ENCODE measurements at places on chromosomes 4 and X.

- no peak for DNase-seq
Measured at GRCh38 chr4:121143131-121143530, 21.0 kb downstream of the TNIP3 start.

DNA sequence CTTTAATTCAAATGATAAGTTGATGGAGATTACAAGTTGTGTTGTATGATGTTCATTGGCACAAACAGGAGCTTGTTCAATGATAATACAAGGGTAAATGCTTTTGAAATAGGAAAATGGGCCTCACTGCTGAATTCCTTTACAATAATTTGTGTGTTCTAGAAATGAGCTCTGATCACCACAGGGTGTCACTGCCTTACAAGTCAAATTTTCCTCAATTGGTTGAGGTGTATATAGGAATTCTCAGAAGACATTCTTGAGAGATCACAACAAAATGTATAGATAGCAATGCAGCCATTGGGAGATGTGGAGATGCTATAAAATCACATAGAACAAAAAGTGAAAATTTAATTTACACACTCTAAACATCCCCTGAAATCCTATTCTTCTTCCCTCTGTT, 49.6 kb downstream of the KLF8 start:
- DNase-seq = no peak

DNA sequence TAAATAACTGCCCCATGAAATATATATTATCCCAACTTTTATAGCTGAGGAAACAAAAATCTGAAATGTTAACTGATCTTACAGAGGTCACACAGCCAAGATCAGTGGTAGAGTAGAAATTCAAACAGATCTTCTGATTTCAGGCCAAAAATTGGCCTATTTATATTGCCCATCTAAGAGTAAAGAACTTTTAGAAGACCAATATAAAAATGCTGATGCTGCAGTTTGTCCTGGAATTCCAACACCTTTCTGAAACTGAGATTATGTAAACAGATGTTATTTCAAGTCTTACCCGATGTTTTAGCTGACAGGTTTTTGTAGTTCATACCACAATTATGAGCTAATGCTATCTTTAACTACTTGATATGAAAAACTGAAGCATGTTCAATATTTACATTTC, 51.1 kb downstream of the SPANXN3 start:
- no peak for DNase-seq

DNA sequence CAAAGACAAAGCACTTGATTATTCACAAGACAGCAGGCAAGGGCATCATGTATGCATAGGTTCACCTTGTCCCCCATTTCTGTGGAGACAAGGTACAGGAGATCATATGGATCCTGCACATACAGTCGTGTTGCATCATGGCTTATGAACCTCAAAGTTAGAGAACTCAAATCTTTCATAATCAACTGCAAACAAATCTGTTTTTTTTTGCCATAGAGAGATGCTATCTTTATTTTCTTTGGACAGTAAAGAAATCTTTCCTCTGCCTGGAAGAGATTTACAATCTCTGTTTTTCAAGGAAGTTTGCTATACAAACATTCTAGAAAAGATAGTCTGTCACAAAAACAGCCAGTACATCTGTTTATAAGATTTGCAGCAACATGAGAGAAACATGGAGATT, 578.8 kb downstream of the ANKRD50 start:
- no peak for DNase-seq

DNA sequence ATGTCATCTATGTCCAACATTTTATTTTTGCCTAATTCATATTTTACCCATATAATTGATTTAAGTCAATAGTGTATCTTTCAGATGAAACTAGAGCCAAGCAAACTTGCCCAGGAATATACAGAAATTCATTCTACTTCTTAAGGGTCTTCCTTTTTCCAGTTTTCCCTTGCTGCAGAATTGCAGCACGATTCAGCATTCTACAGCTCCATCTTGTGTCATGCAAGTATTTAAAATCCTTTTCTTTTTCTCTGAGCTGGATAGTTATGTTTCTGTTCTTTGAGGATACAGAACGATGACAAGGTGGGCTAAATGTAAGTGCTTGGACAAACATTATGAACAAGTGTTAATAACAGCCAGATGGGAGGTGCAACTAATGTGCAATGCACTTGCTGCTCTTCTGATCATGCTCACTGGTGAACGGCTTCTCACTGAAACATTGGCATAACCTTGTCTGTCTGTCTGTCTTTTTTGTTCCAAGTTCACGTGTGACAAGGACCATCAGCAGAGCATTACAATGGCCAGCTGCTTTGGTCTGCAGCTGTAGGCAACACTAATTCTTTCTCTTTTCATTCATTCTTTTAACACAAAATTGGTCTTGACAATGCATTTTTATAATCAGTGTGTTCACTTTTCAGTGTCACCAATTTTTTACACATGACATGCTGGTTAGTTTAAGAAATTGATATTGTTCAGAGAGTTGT, 1821.7 kb downstream of the ARAP2 start:
- DNase-seq = no peak

- no peak for DNase-seq
Measured at GRCh38 chr4:19614171-19614570, 637.5 kb upstream of the SLIT2 start.

DNA sequence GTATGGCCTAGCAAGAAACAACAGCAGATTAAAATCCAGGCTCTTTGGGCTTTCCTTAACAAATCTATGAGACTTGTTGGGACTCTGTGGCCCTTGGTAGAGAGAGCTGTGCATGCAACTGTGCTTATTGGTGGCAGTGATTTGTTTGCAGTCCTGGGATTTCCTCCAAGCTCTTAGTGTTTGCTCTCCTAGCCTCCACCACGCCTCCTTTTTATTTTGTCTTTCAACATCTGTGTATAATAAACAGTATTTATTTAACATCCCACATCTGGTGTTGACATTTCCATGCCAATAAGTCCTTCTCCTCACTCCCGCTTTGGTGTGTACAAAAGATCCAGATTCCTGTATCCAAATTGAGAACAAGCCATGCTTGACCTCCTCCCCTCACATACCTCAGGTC, 3.1 kb downstream of the TNMD start:
- DNase-seq = no peak

GRCh38 chr4:11614426-11614825, 185.7 kb upstream of the HS3ST1 start:
- DNase-seq = no peak

DNA sequence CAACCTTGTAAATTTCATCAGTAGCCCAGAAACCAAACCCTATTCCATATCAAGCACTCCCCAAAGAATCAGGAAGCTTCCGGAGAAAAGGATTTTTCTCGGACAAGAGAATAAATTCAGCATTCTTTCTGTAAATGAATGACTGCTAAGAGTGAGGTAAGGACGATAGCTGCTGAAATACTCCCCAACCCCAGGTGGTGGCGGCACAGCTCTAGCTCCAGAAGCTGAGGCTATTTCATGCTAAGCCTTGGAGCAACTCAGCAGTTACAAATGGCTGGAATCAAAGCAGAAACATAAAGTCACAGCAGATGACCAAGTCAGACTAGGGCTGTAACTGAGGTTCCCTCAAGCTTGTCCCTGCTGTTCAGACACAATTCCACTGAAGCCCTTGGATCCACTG, 13.9 kb upstream of the PCDH19 start:
- no peak for DNase-seq

DNA sequence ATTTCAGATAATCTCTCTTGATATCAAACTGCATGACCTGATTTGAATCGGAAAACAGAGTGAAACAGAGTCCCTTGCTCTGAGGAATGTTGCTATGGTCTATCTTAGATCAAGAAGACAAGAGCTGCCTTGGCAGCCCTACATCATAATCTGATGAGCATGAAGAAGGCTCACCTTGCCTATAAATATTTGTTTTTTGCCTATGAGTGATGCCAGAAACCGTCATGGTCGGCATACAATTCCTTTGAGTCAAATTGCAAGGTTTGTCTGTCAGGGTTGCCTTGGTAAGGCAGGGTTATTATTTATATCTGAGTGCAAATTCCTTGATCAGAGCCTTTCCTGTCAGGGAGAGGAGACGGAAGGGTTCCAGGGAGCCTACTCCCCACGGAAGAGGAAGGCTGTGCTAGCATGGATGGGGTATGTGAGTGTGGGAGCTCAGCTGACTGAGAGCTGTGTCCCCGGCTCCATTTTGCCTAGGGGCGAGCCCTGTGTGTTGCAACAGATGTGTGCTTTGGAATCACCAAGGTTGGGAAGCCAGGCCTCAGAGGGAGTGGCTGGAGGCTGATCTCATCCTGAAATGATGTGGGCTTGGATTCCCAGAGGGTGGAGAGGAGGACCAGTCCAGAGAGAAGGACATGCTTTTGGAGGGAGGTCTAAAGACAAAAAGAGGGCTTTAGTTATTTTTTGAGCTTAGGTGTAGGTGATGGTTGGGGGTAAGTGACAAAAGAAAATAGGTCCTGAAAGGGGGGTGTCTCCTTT, 43.6 kb downstream of the RTL9 start:
- DNase-seq = no peak

GRCh38 chr4:1776521-1777161, 16.5 kb upstream of the FGFR3 start:
- DNase-seq = no peak

- peak; percentile 6 for DNase-seq
Measured at GRCh38 chr4:81913427-81913879, 441.7 kb upstream of the RASGEF1B start.
